ENCODE measurements at places on chromosomes 6 and 20. TPM values are rescaled to one million over a fixed set of nuclear protein-coding genes. Genes with fewer than 3 reads are reported as not detected.
A peak's percentile ranks its signal among the peaks of the same experiment; 100 is the strongest.

- H3K27me3 ChIP-seq, result peaks cover 9% of the 10 kb centered on the region
- no peak overlapping the region for H3K4me3 ChIP-seq
- H3K4me1 ChIP-seq, result no peaks in the 10 kb centered on the region
- no peaks in the 10 kb centered on the region for H3K36me3 ChIP-seq
- no peak overlapping the region for H3K27ac ChIP-seq
Observed at GRCh38 chr6:71345476-71346333, 57.1 kb downstream of the OGFRL1 start.

Gene BANF2
- total RNA-seq, result not detected

Gene MLN
- not detected for total RNA-seq

- no peaks in the 10 kb centered on the region for H3K4me1 ChIP-seq
- no peak for DNase-seq
- H3K27me3 ChIP-seq, result peaks cover 19% of the 10 kb centered on the region
- H3K4me3 ChIP-seq, result no peak overlapping the region
Observed at GRCh38 chr20:24763386-24764026, 185.6 kb upstream of the CST7 start.

- H3K4me1 ChIP-seq, result peaks cover 26% of the 10 kb centered on the region
- no peak overlapping the region for H3K4me3 ChIP-seq
- no peak for DNase-seq
- no peaks in the 10 kb centered on the region for H3K27me3 ChIP-seq
Observed at GRCh38 chr6:57177545-57178265, 5.6 kb downstream of the BAG2 start.

Gene TMEM74B
- 1.8 TPM for total RNA-seq

GRCh38 chr6:121633309-121633708 lies 197.9 kb downstream of the GJA1 start:
- no peak for DNase-seq
- H3K4me1 ChIP-seq, result no peaks in the 10 kb centered on the region
- H3K4me3 ChIP-seq, result no peak overlapping the region

Gene HNF4A
- not detected for total RNA-seq

GRCh38 chr6:99841297-99841696 lies 152.7 kb downstream of the MCHR2 start:
- H3K27me3 ChIP-seq, result peaks cover 13% of the 10 kb centered on the region
- no peaks in the 10 kb centered on the region for H3K36me3 ChIP-seq
- no peak overlapping the region for H3K27ac ChIP-seq
- no peaks in the 10 kb centered on the region for H3K4me1 ChIP-seq
- no peak overlapping the region for H3K4me3 ChIP-seq

GRCh38 chr20:32672982-32673851 lies 524 bp downstream of the C20orf203 start:
- peak; percentile 32 for DNase-seq
- H3K4me3 ChIP-seq, result no peak overlapping the region
- peak overlapping the region; percentile 47 for H3K27ac ChIP-seq
- H3K4me1 ChIP-seq, result peaks cover 23% of the 10 kb centered on the region
- H3K36me3 ChIP-seq, result no peaks in the 10 kb centered on the region

- no peak overlapping the region for H3K27ac ChIP-seq
- peaks cover 6% of the 10 kb centered on the region for H3K4me1 ChIP-seq
- no peak overlapping the region for H3K4me3 ChIP-seq
- no peak for DNase-seq
- no peaks in the 10 kb centered on the region for H3K27me3 ChIP-seq
- no peaks in the 10 kb centered on the region for H3K36me3 ChIP-seq
Observed at GRCh38 chr6:53861518-53861917, 66.7 kb downstream of the LRRC1 start.

DNA sequence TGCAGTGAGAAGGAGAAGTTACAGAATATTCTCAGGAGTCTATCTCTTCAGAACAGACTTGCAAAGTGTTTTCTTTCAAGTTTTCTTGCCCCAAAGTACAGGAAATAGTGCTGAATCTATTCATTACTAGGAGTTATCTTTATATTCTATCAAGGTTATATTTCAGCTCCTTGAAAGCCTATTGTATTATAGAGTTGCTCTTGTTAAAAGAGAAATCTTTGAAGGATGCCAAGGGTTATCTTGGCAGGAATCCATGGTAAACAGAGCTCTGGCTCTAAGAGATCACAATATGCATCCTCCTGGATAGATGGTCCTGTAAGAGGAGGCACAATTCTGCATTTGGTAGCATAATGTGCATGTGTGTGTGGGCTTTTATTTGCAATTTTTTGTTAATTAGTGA lies 21.2 kb upstream of the SNRPB2 start:
- peaks cover 19% of the 10 kb centered on the region for H3K36me3 ChIP-seq
- peaks cover 29% of the 10 kb centered on the region for H3K4me1 ChIP-seq
- H3K27ac ChIP-seq, result peak overlapping the region; percentile 40
- H3K4me3 ChIP-seq, result no peak overlapping the region
- DNase-seq, result no peak

DNA sequence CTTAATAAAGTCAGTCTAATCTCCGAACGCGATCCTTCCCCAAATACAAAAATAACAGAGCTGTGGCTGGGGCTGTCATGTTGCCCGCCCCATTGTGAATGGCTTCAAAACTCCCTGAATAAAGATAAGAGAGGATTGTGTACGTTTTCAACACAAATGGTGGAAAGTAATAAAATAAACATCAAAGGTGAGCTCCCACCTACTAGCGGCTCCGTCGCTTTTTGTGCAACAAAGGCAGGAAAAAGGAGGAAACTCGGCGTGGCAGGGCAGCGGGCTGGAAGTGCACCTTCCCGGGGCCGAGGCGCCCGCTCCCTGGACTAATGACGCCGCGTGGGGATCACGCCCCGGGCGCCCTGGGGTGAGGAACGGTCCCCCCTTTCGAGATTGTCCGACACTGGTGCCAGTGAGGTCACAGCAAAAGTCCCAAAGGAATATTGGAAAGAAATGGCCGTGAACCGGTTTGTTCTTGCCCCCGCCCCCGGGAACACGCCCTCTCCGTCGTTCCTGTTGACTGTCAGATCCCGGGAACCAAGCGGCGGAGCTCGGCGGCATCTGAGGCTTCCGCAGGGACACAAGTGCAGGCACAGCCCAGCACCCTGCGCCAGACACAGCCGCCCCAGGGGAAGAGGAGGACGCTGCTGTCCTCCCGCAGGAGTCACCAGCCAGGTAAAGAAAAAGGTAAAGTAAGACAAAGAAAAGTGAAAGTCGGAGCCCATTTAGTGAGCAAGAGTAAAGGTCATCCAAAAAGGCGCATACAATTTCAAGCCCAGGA lies 1.1 kb upstream of the FOXQ1 start:
- H3K36me3 ChIP-seq, result peaks cover 9% of the 10 kb centered on the region
- DNase-seq, result no peak
- H3K27me3 ChIP-seq, result peaks cover 68% of the 10 kb centered on the region
- H3K27ac ChIP-seq, result peak overlapping the region; percentile 1

DNA sequence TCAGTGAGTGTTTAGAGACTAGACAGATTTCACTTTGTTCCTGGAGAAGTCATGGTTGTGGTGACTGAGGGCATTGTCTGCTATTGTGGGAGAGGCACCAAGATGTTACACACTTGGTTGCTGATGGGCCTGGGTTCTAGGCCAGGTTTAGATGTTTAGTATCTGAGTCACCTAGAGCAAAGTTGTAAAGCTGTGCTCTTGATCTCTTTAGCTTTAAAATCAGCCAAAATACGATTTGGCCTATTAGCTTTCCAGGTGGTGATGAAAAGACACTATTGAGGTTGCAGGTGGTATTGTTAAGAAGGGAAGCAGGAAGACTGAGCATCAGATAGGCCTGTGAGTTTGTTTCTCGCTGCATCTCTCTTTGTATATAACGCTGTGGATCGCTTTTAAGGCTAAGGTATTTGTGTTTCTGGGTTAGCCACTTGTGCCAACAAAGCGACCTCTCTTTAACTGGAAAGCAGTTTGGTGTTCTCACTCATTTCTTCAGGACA lies 48.6 kb downstream of the FOXO3 start:
- no peaks in the 10 kb centered on the region for H3K27me3 ChIP-seq
- H3K4me1 ChIP-seq, result no peaks in the 10 kb centered on the region
- DNase-seq, result no peak

Gene GMPR
- 3.4 TPM for total RNA-seq

DNA sequence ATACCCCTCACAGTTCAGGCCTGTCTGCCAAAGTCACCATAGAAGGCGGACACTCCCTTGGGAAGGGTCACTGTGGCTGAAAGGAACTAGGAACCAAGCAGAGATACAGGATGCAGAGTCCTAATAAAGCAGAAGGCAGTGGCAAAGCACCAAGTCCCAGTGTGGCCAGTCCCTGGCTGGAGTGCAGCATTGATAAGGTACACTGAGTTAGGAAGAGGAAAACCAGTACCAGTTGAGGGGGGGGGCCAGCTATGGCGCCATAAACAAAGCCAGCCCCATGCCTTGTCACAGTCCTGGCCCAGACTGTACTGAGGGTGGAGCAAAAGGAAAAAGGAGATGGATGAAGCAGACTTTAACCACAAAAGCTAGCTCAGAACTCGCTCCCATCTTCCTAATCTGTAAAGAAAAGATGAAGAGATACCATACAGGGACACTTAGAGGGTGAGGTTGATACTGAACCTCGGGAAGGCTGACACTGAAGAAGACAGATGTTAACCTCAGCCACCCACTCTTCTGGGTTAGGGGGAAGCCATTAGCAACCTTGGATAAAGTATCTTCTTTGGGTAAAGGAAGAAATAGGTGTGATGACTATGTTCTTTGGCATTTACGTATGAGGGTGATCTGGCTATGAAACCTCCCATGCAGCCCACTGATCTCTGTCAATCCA lies 7.8 kb downstream of the ABHD12 start:
- no peak overlapping the region for H3K4me3 ChIP-seq
- DNase-seq, result no peak
- peaks cover 5% of the 10 kb centered on the region for H3K4me1 ChIP-seq

DNA sequence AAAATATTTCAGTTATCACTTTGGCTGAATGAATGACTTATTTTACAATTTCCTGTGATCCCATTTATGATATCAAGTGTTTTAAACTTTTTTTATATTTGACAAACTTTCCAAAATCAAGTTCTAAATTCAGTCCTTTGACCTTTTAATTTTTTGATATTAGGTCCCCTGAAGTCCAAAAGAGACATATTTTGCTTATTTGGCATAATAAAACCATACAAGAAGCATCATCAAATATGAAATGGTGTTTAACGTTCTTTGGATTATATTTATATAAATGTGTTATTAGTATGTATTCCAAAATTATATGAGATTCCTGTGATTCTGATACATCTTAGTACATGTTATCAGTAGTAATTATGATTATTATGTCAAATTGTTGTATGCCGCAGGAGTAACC lies 38.7 kb downstream of the ZNF133 start:
- H3K36me3 ChIP-seq, result no peaks in the 10 kb centered on the region
- no peaks in the 10 kb centered on the region for H3K4me1 ChIP-seq
- H3K4me3 ChIP-seq, result no peak overlapping the region
- no peak for DNase-seq
- no peaks in the 10 kb centered on the region for H3K27me3 ChIP-seq
- H3K27ac ChIP-seq, result no peak overlapping the region

Gene ADGRF4
- not detected for total RNA-seq

Gene PDE10A
- total RNA-seq, result not detected

DNA sequence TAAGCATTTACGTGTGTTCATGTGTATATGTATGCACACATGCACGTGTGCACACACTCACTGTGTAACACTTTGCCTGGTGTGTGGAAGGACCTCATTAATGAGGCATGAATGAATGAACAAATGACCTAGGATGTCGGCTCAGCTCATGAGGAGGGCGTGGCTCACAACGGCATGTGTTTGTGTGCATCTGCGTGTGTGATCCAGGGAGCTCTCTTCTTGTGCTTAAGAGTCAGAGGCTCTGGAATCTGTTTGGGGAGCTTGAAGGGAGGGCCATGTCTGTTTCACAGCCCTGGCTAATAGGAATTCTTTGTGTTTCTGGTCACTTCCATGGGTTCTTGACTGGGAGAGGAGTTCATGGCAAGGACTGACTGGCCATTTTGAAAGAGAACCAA lies 32.7 kb downstream of the TOX2 start:
- no peak overlapping the region for H3K4me3 ChIP-seq
- DNase-seq, result no peak
- no peak overlapping the region for H3K27ac ChIP-seq
- peaks cover 56% of the 10 kb centered on the region for H3K27me3 ChIP-seq

GRCh38 chr6:131581523-131581922 lies 8.5 kb downstream of the ARG1 start:
- H3K27ac ChIP-seq, result no peak overlapping the region
- H3K4me3 ChIP-seq, result no peak overlapping the region
- H3K36me3 ChIP-seq, result peaks cover 16% of the 10 kb centered on the region
- H3K27me3 ChIP-seq, result no peaks in the 10 kb centered on the region
- no peaks in the 10 kb centered on the region for H3K4me1 ChIP-seq

DNA sequence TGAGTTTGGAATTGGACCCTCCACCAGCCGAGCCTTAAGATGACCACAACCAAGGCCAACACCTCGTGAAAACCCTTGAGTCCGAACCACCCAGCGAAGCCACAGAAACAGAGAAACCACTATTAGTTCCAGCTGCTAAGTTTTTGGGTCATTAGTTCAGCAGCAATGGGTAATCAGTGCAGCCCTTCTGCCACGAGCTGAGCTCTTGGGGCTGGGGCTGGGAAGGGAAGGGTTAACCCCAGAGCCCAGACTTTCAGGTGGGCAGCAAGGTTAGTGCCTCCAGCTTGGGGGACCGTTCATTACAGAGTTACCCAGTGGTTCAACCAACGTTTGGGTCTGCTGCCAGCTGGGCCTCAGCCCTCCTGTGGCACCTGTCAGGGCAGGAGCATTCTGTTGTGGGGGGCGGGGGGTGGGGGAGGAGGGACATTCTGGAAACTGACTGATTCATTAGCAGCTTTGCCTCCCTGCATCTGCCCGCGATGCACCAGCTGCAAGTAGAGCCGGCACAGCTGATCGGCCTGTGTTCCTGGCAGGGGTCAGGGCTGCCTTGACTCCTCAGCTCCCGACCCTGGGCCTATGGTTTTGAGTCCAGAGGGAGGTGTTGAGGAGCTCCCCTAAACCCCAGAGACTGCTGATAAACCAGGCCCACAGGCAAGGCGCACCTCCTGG lies 52.7 kb downstream of the TGM2 start:
- H3K27me3 ChIP-seq, result peaks cover 14% of the 10 kb centered on the region
- no peak overlapping the region for H3K27ac ChIP-seq
- no peaks in the 10 kb centered on the region for H3K36me3 ChIP-seq
- no peak for DNase-seq
- no peak overlapping the region for H3K4me3 ChIP-seq
